ENCODE measurements at places on chromosomes 5 and 9.

- no peak for DNase-seq
Measured at GRCh38 chr5:123997462-123998215, 485.7 kb downstream of the CSNK1G3 start.

DNA sequence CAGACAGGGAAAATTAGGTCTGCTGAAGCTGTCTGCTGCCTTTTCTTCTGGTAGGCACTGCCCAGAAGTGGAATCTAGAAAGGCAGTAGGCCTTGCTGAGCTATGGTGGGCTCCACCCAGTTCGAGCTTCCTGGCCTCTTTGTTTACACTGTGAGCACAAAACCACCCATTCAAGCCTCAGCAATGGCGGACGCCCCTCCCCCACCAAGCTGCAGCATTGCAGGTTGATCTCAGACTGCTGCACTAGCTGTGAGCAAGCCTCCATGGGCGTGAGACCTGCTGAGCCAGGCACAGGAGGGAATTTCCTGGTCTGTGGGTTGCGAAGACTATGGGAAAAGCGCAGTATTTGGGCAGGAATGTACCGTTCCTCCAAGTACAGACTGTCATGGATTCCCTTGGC lies 18.5 kb downstream of the AGTPBP1 start:
- no peak for DNase-seq

DNA sequence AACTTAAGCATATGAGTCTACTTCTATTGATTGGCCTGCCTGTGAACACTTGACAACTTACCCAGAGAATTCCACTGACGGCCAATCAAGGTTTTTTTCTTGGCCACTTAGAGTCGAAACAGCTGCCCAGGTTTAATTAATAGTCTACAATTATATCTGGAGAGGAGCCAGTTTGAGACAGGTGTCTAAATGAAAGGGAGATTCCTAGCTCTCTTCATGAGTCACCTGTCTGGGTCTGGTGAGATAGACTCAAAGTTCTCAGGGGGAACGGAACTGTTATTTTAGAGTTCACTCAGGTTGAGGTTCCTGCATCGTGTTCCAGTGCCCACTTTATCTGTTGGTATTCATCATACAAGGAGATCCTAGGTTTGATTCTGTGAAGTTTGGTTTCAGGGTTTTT lies 111.0 kb downstream of the CD180 start:
- DNase-seq, result no peak

DNA sequence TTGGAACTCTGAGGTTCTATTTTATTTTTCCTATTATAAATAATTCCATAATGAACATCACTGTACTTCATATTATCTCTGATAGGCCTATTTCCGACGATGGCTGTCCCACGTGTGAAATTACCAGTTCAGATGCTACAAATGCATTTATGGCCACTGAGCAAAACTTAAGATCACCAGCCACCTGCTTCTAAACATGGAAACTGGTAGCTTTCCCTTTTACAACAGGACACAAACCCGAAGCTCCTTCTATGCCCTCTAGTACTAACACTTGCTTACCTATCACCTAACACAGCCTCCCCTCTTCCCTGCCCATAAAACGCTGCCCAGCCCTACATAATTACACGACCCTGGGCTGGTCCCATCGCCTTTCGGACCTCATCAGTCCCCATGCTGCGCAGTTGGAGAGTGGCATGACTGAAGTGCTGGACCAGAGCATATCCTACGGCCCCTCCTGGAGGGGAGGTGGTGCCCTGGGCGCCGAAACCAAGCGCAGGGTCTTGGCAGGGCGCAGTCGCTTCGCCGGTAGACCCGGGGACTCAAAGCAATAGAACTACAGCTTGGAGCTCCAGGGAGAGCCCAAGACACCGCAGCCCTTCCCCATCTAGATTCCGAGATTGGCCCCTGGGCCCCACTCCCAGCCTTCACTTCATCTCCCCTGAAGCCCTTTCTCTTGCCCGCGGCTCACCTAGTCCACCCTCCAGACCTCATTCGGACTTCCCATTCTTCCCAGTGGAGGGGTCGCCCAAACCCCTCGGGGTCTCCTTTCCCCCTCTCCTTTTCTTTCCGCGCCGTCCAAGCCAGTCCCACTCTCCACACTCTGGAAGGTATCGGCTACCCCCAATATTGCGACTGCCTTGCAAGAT lies 1.0 kb upstream of the SAP30L start:
- no peak for DNase-seq

GRCh38 chr9:136940526-136941230 lies 3.9 kb downstream of the FBXW5 start:
- DNase-seq, result no peak

GRCh38 chr9:75962013-75962661 lies 71.7 kb downstream of the PCSK5 start:
- no peak for DNase-seq

GRCh38 chr5:178765753-178766300 lies 35.4 kb upstream of the ZNF354A start:
- no peak for DNase-seq

DNA sequence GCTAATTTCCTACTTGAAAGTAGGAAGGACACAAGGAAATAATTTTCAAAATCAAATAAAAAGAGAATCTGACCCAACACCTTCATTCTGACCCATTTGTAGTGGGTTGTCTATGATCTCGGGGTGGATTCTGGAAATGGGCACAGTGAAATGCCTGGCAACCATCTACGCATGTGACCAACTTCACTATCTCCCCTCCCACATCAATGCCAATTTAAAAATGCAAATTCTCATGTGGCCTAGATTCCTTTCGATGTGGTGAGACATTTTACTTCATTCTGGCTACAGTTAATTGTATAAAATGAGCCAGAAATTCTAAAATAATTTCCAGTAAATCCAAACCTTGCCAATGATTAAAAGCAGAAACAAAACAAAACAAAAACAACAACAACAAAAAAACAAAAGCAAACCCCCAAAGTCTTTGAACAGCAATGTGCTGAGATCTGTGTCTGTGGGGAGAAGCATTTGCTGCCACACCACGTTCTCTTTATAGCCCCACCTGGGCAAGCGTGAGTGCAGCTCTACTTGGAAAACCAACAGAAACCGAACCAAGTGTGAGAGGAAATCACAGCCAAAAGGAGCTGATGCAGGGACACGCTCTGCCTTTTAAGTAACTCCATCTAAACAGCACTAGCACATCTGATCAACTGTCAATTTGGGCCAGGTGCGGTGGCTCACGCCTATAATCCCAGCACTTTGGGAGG lies 59.0 kb downstream of the USP20 start:
- no peak for DNase-seq

DNA sequence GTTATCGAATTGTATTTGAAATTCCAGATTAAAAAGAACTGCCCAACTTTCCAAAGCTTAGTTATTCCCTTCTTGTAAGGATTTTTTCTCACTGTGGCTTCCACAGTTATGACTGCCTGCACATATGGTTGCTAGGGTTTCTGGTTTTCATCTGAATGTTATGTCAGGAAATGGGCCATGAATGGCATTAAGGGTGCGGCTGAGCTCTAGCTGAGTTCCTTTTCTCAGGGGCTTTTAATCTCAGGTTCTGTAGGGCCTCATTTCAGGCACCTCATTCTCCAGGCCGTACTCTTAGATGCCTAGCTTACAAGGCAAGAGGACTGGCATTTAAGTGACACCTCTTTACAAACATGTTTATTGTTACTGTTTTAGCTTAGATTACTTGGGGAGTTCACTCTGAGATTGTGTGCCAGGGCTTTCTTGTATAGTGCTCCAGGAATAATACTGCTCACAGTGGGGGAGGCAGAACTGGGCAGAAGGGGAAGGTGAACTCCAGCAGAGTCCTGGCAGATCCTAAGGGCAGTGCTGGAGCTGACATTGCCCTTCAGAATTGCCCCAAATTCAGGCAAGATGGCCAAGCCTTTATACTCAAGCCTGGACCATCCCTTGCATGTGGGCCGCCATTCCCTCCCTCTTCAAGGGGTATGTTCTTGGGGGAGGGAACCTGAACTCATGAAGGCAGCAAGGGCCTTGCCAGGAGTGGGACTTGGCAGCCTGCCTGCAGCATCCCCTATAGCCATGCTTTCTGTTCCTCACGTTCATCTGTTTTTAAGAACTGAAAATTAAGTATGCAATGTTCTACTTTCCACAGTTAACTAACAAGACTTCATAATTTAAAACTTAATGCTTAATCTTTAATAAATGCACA lies 111.5 kb downstream of the KDM4C start:
- no peak for DNase-seq

DNA sequence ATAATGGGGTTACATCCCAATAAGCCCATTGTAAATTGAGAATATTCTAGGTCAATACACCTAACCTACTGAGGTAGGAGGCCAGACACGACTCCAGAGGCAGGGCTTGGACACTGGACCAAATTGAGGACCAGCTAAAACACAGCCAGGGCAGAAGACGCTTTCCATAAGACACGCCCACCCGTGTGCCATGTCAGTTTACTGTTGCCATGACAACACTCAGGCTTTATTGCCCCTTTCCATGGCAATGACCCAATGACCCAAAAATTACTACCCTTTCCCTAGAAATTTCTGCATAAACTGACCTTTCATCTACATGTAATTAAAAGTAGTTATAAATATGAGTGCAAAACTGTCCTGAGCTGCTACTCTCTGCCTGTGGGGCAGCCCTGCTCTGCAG lies 31.5 kb downstream of the SLC22A4 start:
- DNase-seq, result no peak

Measured in inflammatory macrophage (primary cell).